ENCODE measurements at places on chromosomes 3 and 15.

- DNase-seq: no peak
Measured at GRCh38 chr3:69058180-69058946, 6.2 kb upstream of the TMF1 start.

- DNase-seq: peak; percentile 31
Measured at GRCh38 chr15:91302588-91303439, 202.8 kb downstream of the SV2B start.

GRCh38 chr3:188239577-188239976 is 85.6 kb downstream of the LPP start:
- DNase-seq: no peak

DNA sequence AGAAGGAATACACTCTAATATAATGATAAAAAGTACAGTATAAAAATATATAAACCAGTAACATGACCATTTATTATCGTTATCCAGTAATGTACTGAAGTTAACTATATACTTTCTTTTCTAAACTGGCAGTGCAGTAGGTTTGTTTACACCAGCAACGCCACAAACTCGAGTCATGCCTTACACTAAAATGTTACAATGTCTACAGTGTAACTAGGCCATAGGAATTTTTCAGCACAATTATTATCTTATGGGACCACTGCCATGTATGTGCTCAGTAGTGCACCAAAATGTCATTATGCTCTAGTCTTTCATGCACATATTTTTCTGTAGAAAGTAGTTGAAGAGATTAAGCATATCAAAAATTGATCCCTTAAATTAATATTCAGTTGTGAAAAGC is 609.8 kb upstream of the BCHE start:
- no peak for DNase-seq

- DNase-seq: no peak
Measured at GRCh38 chr15:27870320-27870719, 228.8 kb downstream of the OCA2 start.

- no peak for DNase-seq
Measured at GRCh38 chr3:111901637-111902036, 42.6 kb downstream of the PHLDB2 start.

- no peak for DNase-seq
Measured at GRCh38 chr15:100878648-100879047, 983 bp upstream of the ALDH1A3 start.

- DNase-seq: no peak
Measured at GRCh38 chr3:19811689-19812088, 122.3 kb downstream of the EFHB start.

All from H1 (cell line).